ENCODE measurements at places on chromosomes 2 and 18. TPM values are rescaled to one million over a fixed set of nuclear protein-coding genes. Genes with fewer than 3 reads are reported as not detected.

DNA sequence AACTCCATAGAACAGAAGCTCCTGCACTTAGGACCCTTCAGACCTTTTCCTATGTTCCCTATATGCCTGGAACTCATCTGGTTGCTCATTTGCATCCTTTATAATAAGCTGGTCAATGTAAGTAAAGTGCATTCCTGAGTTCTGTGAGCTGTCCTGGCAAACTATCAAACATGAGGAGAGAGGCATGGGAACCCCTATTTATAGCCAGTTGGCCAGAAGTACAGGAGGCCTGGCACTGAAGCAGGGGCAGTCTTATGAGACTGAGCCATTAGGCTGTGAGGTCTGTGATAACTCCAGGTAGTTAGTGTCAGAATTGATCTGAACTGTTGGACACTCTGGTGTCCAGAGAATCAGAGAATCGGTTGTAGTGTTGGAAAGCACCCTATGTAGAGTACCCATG, 88.4 kb downstream of the EHD3 start:
- H3K27ac ChIP-seq, result no peak overlapping the region
- H3K27me3 ChIP-seq, result no peaks in the 10 kb centered on the region
- no peak for DNase-seq
- H3K36me3 ChIP-seq, result no peaks in the 10 kb centered on the region
- H3K4me1 ChIP-seq, result no peaks in the 10 kb centered on the region

DNA sequence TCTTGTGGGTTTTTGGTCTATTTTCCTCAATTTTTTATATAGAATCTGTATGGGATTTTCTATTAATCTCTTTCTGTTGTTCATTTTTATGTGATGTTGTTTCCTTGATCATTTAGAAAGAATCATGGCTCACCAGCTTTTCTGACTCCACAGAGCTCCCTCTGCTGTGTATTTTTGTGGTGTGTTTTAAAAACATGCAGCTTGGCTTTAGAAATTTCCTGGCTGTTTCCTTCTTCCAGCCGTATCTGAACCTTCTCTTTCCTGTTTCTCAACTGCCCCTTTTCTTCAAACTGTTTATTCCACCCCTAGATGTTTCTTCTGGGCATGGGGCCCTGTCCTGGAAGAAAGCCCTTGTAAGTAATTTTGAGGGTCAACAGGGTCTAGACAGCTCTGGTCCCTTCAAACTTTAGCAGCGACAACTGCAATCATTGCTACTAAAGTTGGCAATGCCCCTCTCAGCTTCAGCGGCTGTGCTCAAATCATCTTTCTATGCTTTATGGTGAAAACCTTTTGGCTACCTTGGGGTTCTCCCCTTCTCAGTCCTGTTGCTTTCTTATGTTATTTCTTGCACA, 17.6 kb upstream of the COPS8 start:
- no peak overlapping the region for H3K4me3 ChIP-seq
- H3K4me1 ChIP-seq, result peaks cover 2% of the 10 kb centered on the region
- H3K36me3 ChIP-seq, result no peaks in the 10 kb centered on the region
- H3K27me3 ChIP-seq, result no peaks in the 10 kb centered on the region

DNA sequence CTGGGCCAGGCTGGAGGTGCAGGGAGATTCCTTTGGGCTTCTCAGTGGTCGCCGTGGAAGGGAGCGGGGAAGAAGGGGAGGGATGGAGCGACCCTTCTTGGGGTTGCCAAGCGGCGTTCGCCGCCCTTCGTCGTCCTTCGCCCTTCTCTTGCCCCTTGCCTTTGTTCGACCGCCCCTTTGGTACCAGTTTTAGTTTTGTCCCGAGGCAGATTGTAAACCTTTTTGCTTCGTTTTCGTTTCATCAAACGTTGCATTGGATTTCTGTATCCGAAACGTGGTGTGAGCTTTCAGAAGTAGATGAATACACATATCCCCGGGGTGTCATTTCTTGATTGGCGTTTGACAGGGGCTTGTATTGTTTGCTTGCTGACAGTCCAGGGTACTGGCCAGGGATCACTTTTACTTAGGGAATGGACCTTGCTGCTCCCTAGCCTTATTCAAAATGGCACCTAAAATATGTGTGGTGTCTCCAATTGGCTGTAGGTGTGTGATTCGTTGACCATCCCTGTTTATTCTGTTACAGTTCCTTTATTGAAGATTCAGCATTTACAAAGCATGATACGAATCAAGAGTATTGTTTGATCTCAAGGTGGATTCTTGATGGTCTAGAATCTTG, 788 bp downstream of the USP14 start:
- DNase-seq, result no peak
- H3K4me1 ChIP-seq, result peaks cover 6% of the 10 kb centered on the region
- peak overlapping the region; percentile 85 for H3K27ac ChIP-seq
- no peaks in the 10 kb centered on the region for H3K27me3 ChIP-seq
- no peaks in the 10 kb centered on the region for H3K36me3 ChIP-seq

DNA sequence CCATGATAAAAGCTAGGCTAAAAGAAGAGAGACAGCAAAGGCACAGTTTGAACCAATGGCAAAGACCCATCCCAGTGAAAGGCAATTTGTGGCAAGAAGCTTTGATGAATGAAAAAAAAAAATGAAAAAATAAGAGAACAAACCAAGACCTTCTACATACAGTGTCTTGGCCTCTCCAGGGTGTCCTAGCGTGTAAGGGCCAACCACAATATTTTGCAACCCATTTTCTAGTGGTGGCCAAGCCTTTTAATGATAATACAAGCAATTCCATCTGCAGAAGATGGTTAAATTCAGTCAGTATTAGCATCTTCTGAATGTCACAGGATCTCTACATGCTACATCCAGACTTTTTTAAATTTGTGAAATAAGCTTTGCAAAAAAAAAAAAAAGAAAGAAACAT, 270.4 kb downstream of the LRATD1 start:
- DNase-seq, result no peak
- H3K4me1 ChIP-seq, result no peaks in the 10 kb centered on the region
- H3K36me3 ChIP-seq, result no peaks in the 10 kb centered on the region
- no peak overlapping the region for H3K4me3 ChIP-seq
- H3K27me3 ChIP-seq, result no peaks in the 10 kb centered on the region

DNA sequence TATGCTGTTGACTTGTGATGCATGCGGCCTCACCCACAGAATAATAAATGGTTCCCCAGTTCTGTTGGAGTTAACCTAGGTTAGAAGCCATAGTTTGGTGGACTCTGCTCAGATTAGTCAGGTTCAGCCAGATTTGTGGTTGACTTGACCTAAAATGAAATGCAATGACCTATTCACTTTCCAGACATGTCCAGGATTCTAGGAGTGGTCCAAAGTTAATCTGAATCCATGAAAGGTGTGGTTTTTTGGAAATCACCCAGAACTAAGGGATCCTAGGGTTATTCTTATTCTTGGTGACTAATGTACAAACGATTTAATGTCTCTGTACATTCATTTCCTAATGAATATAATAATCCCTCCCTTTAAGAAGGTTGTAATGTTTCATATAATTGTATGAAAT, 88.9 kb upstream of the RBBP8 start:
- H3K27me3 ChIP-seq, result no peaks in the 10 kb centered on the region
- no peaks in the 10 kb centered on the region for H3K36me3 ChIP-seq
- H3K4me3 ChIP-seq, result no peak overlapping the region
- H3K27ac ChIP-seq, result no peak overlapping the region
- no peak for DNase-seq

DNA sequence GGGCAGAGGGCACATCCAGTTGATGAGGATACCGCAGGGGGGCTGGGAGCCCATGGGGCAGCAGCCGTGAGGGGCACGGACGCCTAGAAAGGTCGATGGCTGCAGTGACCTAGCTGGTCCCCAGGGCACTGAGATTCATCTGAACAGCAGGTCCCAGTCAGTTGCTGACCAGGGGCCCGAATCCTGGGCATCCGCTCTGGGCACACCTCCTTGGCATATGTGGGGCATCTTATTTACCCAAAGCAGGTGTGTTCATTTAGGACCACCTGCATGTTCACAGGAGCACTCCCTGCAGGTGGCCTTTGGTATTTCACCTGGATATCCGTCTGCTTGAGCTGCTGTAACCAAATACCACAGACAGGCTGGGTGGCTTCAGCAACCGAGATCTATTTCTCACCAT, 72.0 kb upstream of the ODC1 start:
- H3K4me1 ChIP-seq, result no peaks in the 10 kb centered on the region
- no peak overlapping the region for H3K4me3 ChIP-seq
- DNase-seq, result no peak
- no peaks in the 10 kb centered on the region for H3K36me3 ChIP-seq
- H3K27me3 ChIP-seq, result no peaks in the 10 kb centered on the region
- no peak overlapping the region for H3K27ac ChIP-seq

- H3K4me1 ChIP-seq, result no peaks in the 10 kb centered on the region
- H3K27ac ChIP-seq, result no peak overlapping the region
- H3K27me3 ChIP-seq, result no peaks in the 10 kb centered on the region
- DNase-seq, result no peak
- no peaks in the 10 kb centered on the region for H3K36me3 ChIP-seq
- H3K4me3 ChIP-seq, result no peak overlapping the region
Observed at GRCh38 chr18:46868169-46868921, 49.0 kb downstream of the PIAS2 start.

- no peaks in the 10 kb centered on the region for H3K27me3 ChIP-seq
- no peak overlapping the region for H3K27ac ChIP-seq
- H3K4me3 ChIP-seq, result no peak overlapping the region
Observed at GRCh38 chr18:69097349-69097748, 299.5 kb downstream of the CCDC102B start.

- no peaks in the 10 kb centered on the region for H3K36me3 ChIP-seq
- H3K4me1 ChIP-seq, result no peaks in the 10 kb centered on the region
- DNase-seq, result no peak
- no peaks in the 10 kb centered on the region for H3K27me3 ChIP-seq
Observed at GRCh38 chr2:76211991-76212985, 501.6 kb upstream of the GCFC2 start.

DNA sequence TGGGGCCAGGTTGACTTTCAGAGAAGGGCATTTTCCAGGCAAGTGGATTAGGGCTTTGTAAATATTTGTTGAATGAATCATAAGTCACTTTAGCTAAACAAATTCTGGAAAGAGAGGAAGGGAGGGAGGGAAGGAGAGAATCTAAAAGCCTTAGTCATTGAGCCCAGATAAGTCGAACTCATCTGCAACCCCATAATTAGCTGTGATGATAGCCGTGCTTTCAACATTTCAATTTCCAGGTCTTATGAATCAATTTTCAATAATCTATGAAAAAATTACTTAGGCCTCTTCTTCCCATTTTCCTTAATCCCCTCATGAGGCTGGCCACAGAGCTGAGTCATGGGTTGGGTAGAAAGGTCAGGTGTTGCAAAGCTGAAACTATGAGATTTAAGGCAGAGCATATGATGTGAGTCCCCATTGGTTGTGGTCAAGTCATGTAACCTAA, 111.9 kb upstream of the MAPRE2 start:
- no peak for DNase-seq
- no peak overlapping the region for H3K4me3 ChIP-seq
- no peak overlapping the region for H3K27ac ChIP-seq
- no peaks in the 10 kb centered on the region for H3K27me3 ChIP-seq

DNA sequence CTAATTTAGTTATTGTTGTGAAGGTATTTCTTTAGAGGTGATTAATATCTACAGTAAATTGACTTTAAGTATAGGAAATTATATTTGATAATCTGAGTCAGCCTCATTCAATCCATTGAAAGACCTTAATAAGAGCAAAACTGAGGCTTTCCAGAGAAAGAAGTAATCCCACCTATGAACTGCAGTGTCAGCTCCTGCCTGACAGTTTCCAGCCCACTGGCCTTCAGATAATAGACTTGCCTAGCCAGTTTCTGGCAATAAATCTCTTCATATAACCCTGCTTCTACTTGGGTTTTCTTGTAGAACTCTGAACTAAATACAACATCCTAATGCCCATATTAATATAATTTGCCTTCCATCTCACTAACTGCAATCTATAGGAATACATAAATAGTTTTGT, 437.9 kb upstream of the UBE2E3 start:
- DNase-seq, result no peak
- no peaks in the 10 kb centered on the region for H3K4me1 ChIP-seq
- no peak overlapping the region for H3K27ac ChIP-seq
- no peaks in the 10 kb centered on the region for H3K36me3 ChIP-seq

DNA sequence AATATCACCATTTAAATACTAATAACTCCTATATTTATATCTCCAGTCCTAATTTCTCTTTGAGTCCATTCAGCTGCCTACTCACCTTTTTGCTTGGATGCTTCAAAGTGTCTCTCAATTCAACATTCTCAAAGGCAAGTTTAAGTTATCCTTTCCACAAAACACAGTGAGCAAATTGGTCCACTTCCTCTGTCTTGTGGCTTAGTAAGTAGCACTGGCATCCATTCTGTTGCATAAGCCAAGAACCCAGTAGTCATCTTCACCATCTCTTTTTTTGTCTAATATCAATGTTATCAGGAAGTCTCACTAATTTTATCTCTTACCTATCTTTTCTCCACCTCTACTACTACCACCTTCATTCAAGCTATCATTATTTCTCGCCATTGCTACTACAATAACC, 27.4 kb upstream of the IL1RL1 start:
- H3K4me1 ChIP-seq, result no peaks in the 10 kb centered on the region
- no peaks in the 10 kb centered on the region for H3K36me3 ChIP-seq
- no peak overlapping the region for H3K27ac ChIP-seq

GRCh38 chr2:16784652-16785051, 119.0 kb upstream of the CYRIA start:
- no peaks in the 10 kb centered on the region for H3K27me3 ChIP-seq
- H3K27ac ChIP-seq, result no peak overlapping the region
- no peaks in the 10 kb centered on the region for H3K36me3 ChIP-seq
- no peak overlapping the region for H3K4me3 ChIP-seq
- no peaks in the 10 kb centered on the region for H3K4me1 ChIP-seq

DNA sequence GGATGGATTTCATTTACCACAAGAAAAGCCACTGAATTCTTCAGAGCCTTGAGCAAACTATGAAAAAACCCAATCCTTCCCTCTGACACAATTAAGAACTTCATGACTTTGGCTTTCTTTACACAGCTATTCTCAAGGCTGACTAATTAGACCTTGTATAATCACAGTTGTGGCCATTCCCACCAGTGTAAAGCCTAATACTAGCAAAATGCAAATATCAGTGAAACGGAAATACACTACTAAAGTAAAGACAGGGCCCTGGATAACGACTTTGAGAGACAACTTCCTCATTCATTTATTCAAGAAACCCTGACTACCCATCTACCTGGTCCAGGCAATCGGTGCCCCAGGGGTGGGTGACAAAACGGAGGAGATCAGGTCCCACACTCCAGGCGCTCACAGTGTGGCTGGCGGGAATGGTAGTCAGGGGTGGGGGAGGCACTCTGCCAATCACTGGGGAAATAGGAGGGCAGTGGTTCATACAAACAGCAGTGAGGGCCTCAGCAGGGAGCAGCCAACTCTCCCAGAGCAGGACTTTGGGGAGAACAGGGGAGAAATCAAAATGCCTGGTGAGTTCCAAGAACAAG, 28.1 kb downstream of the TMEM163 start:
- H3K27me3 ChIP-seq, result no peaks in the 10 kb centered on the region
- H3K27ac ChIP-seq, result no peak overlapping the region
- no peak overlapping the region for H3K4me3 ChIP-seq
- no peaks in the 10 kb centered on the region for H3K36me3 ChIP-seq
- DNase-seq, result no peak

DNA sequence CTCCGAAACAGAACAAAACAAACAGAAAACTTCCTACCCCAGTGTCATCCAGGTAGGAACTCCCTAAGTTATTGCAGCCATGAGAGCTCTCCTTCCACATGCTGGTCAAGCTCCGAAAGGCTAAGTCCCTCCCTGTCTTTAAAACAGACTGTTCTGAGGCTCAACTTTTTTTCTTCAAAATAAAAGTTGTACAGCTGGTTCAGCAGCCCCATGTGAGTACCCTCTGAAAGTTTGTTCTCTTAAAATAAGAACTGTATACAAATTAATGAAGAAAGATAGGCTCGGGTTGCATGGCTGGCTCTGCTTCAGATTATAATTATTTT, at the start of gene PDE1A:
TSS of gene PDE1A (minus strand) at position 119 of the 323 bp plus-strand sequence.
- no peaks in the 10 kb centered on the region for H3K27me3 ChIP-seq
- H3K27ac ChIP-seq, result no peak within 1 kb of the TSS
- H3K4me1 ChIP-seq, result no peaks in the 10 kb centered on the region

PAX3 gene
- not detected for polyA plus RNA-seq

ANKRD29 gene
- 16.9 TPM for polyA plus RNA-seq

PAX8 gene
- polyA plus RNA-seq, result 2.2 TPM

IMP4 gene
- polyA plus RNA-seq, result 51.4 TPM

GKN1 gene
- not detected for polyA plus RNA-seq

UCN gene
- polyA plus RNA-seq, result not detected

ACTR2 gene
- polyA plus RNA-seq, result 129 TPM
